ENCODE measurements at places on chromosomes 6 and 20.

GRCh38 chr20:36217226-36217625 lies 19.1 kb upstream of the AAR2 start:
- DNase-seq: no peak

DNA sequence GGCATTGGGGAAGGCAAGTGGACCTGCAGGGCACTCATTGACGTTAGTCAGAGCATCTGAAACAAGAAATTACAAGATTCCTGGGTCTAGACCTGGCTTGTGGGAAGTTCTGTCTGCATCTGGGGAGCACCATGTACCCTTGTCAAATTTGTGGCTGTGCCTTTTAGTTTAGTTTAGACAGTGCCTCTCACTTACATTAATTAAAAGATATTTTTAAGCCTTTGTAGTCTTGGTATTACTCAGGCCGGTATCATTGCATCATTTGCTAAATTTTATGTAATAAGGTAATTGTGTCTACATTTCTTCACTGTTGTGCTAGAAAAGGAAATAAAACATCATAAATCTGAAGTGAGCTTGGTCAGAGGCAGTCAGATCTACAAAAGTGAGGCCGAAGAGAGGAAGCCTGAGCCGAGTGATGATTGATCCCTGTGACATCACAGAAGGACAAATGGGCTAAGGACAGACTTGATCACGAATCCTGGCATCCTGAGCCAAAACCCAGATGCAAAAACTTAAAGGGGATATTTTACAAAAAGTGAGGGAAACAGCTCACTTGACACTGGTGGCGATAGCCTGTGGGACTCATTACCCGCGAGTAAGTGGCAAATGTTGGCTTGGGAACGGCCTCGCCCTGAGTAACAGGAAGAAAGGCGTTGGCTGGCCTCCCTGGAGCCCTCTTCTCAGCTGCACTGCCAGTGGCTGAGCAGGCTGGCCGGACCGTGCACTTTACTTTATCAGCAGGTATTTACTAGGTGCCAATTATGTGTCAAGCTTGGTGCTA lies 106.5 kb downstream of the TCP11 start:
- DNase-seq: no peak

GRCh38 chr6:140202964-140203515 lies 828.6 kb upstream of the CITED2 start:
- DNase-seq: no peak

GRCh38 chr6:92497281-92497680 lies 922.1 kb downstream of the EPHA7 start:
- no peak for DNase-seq

- DNase-seq: no peak
Measured at GRCh38 chr6:116011520-116011919, 49.2 kb downstream of the FRK start.

GRCh38 chr6:1739220-1739619 lies 129.5 kb downstream of the FOXC1 start:
- DNase-seq: no peak

DNA sequence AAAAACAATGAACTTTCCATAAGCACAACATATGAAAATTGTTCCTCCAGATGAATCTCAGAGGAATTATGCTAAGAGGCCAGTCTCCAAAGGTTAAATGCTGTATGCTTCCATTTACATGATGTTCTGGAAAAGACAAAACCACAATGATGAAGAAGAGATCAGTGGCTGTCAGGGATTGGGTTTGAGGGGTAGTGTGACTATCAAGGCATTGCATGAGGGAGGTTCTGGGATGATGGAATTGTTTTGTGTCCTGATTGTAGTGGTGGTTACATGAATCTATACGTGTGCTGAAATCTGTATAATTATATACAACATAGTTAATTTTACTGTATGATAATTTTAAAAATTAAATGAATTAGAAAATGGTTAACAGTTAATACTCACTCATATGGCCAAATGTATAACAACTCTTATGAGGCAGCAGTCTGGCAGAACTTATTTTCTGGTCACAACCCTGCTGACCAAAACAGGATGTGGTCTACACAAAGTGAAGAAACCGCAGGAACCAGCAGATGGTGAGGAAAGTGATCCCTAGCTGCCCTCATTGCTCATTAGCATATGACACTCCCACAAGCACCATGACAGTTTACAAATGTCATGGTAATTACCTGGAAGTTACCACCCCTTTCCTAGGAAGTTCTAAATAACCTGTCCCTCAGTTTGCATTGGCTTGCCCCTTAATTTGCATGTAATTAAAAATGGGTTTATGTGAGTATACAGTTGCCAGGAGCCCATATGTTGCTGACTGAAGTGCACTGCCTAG lies 31.9 kb downstream of the NSFL1C start:
- DNase-seq: peak; percentile 66

- DNase-seq: no peak
Measured at GRCh38 chr20:2805689-2806350, 5.4 kb upstream of the CPXM1 start.

- no peak for DNase-seq
Measured at GRCh38 chr6:131754088-131754487, 43.3 kb upstream of the CTAGE9 start.

DNA sequence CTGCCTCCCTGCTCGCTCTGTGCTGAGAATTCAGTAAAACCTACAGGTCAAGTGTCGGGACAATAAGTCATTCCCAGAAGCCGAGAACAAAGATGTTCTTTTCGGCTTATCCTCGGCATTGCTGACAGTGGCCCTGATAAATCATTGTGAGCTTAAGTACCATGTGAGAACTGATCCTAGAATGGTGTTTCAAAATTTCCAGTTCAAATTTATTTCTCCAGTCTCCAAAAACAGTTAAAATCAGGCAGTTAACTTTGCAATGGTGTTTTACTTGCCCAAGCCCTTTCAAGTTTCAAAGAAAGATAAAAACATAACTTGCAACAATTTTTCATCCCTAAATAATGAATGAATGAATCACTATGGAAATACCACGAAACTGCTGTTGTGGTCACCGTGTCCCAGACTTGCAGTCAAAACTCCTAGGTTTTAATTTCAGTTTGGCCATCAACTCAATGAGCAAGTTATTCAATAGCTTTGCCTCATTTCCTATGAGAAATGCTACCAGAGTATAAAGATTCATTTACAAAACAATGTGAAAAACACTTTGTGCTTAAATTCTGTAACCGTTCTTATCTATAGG lies 4.3 kb downstream of the ATP5F1E start:
- no peak for DNase-seq

DNA sequence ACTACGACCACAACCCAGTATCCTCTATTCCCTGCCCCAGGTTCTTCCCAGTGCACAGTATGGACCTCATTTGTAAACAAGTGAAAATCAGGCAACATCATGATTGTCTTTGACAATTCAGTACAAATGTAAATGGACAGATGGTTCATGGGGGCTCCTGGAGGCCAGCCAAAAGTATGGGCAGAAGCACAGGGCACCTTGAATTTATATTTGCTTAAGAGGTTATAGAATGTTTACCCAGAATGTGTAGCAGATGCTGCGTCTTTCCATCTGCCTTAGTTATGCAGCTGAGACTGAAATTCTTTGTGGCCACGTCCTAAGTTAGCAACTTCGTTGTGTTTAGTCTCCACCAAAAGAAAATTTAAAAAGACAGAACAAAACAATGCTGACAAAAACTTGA lies 559.6 kb upstream of the NRSN1 start:
- DNase-seq: no peak
